ENCODE measurements at places on chromosomes 5 and 9. TPM values are rescaled to one million over a fixed set of nuclear protein-coding genes. Genes with fewer than 3 reads are reported as not detected.
A peak's percentile ranks its signal among the peaks of the same experiment; 100 is the strongest.

The INSYN2B gene
- polyA plus RNA-seq, result 0.92 TPM

The CHSY3 gene
- 0.74 TPM for polyA plus RNA-seq

The CTSV gene
- polyA plus RNA-seq, result 2.1 TPM

The CXCL14 gene
- 23.3 TPM for polyA plus RNA-seq

The CAST gene
- polyA plus RNA-seq, result 61.2 TPM

The SLC38A9 gene
- 7.9 TPM for polyA plus RNA-seq

The CCDC180 gene
- polyA plus RNA-seq, result 3.6 TPM

The CATSPER3 gene
- polyA plus RNA-seq, result 0.57 TPM

The PCA3 gene
- polyA plus RNA-seq, result not detected

The KCNV2 gene
- polyA plus RNA-seq, result not detected

DNA sequence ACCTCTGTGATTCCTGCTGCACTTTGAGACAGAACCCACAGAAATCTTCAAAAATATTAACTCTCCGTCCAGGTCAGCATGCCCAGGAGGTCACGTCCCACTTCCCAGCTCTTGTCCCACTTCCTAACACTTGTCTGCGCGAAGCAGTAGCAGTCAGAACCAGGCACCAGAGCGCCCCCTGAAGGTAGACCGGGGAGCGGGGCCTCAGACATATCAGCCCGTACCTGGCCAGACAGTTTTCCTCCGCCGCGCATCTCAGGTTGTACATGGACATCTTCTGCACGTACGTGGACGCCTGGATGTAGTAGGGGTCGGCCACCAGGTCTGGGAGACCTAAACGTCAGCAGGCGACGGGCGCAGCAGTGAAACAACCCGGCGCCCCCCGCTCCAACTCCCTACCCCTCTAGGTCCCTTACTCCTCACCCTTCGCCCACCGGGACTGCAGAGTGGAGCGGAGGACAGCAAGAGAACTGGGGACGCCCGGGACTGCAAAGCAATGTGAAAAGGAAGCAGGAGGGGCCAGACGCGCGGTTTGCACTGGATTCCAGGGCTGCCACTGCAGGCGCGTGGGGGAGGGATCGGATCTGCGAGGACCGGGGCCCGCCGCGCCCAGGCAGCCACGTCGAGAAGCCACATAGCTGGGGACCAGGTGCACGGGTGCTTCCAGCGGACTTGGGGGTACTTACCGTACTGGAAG is 1.2 kb downstream of the LOX start:
- peak; percentile 74 for DNase-seq

- DNase-seq, result no peak
Observed at GRCh38 chr5:14776602-14777001, 95.0 kb downstream of the ANKH start.

- no peak for DNase-seq
Observed at GRCh38 chr5:179235416-179236400, 109.6 kb downstream of the ADAMTS2 start.

- no peak for DNase-seq
Observed at GRCh38 chr9:94806307-94806893, 79.9 kb downstream of the AOPEP start.

DNA sequence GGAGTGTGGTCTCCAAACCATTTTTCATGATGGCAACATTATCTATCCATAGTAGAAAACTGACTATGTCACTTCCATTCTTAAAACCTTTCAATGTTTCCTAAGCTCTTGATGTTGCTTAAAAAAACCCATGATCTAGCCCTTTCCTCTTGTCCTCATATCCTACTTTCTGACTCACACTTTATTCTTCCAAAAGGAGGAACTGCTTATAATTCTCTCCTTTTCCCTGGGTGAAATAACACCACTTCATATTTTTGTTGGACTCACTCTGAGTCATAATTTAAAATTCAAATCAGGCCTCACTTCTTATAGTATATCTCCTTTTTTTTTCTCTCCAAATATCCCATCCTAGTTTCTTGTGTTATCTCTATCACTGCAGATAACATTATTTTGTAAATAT is 513.9 kb downstream of the MAN2A1 start:
- no peak for DNase-seq

DNA sequence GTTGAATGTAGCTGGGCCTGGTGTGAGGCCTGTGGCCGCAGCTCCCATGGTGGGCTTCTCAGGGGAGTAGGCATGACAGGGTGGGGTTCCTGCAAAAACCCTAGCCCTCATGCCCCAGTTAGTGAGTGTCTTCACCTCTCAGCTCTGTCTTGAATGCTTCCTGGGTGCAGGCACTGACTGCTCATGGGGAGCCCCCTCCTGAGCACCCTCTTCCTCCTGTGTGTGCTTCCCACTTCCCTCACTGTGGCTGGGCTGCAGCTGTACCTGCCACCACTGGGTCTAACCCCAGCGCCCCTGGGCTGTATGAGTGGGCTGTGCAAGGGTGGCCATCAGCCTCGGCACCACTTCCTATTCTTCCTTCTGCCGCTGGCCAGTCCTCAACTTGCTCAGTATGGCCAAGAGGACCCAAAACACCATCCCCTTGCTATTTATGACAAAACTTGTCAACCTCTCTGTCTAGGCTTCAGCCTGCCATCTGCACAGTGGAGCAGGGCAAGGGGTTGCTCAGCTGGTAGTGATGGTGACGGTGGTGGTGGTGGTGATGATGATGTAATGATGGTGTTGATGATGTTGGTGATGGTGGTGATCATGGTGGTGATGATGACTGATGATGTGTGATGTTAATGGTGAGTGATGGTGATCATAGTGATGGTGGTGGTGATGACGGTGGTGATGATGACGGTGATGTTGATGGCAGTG is 67.5 kb downstream of the RXRA start:
- DNase-seq, result no peak

DNA sequence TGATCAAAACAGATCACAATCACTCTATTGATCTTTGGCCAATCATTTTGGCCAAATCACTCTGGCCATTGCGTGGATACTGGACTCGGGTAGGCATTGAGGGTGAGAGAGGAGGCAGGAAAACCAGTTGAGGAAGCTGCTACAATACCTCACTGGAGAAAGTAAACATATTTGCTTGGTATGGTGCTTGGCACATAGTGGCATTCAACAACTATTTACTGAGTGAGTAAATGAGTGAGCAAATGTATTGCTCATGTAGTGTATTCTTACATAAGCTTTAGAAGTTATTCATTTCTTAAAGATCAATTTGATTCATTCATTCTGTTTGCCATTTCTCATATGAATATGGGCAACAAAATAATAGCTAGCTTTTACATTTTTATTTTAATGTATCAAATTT is 4.0 kb upstream of the DEPDC1B start:
- DNase-seq, result no peak

DNA sequence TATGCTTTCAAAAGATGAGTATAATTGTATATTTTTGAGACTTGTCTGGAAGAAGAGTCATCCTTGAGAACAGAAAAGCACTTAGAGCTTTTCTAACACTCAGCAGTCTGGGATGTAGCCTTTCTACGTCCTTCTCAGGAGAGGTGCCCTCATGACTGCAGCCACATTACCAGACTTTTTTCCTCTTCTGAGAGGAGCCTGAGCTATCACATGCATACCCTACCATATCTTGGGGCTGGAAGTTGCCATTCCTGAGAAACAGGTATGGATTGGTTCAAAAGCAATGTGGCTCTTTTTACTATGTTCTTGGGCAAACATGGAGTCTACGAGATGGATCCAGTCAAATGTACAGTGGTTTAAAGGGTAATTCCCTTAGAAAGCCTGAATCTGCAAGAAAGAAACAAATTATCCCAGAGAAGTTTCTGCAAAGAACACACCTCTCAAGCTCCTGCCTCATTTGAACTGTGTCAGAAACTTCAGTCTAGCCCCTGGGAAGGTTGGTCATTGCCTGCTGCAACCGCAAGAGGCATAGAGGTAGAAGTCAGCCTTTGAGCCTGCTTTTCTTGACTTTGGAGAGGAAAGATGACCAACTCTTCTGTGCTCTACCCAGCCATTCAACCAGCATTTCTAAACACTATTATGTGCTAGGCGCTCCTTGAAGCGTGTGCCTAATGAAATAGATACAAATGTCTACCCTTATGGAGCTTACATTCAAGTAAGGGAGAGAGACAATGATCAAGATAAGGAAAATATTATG is 401.9 kb upstream of the ACTBL2 start:
- DNase-seq, result no peak

DNA sequence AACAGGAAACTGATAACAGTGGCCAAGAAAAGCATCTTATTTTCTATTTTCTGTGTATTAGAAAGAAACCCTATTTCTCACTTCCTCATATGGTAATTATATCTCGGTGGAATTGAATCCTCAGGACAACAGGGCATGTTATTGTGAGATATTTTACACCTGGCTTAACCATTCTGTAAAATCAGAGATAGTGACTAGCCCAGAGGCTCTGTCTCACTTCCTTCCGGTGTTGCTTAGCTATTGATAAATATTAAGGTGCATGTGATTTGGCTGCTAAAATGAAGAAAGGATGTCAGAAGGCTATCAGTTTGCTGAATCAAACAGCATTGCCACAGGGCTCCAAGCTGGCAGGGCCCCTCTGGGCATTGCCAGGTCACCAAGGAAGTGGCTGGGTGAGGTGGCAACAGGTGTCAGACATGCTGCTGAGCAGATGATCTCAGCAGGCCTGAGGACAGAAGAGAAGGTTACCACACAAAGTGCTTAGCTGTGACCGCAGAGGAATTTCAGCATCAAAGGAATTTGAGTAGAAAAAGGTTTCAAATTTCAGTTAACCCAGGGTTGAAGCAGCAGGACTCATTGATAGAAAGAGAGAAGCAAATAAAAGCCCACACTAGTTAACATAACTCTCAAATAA is 330.7 kb downstream of the PDE4D start:
- DNase-seq, result no peak

- DNase-seq, result no peak
Observed at GRCh38 chr5:69364414-69364813, 4.9 kb downstream of the AK6 start.

DNA sequence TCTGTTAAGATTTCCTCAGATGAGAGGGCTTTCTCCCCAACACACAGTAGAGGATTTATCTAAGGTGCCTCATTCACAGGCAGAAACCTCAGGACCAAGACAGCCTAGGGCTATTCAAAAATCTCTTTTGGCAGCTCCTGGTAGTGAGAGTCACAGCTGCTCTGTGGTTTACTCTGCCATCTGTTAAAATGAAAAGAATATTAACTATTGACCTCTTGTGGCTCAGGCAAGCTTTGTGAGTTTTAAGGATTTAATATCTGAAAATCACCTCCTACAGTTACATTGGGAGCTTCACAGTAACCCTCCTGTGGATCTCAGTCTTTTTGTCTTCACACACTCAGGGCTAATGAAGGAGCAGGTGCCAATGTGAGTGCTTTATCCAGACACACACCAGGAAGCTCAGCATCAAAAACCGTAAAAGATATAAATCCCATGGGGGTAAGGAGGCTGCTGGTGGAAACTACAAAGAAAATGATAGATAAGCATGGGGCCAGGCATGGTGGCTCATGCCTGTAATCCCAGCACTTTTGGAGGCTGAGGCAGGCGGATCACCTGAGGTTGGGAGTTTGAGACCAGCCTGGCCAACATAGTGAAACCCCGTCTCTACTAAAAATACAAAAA is 29.7 kb downstream of the PPP1R2B start:
- no peak for DNase-seq

DNA sequence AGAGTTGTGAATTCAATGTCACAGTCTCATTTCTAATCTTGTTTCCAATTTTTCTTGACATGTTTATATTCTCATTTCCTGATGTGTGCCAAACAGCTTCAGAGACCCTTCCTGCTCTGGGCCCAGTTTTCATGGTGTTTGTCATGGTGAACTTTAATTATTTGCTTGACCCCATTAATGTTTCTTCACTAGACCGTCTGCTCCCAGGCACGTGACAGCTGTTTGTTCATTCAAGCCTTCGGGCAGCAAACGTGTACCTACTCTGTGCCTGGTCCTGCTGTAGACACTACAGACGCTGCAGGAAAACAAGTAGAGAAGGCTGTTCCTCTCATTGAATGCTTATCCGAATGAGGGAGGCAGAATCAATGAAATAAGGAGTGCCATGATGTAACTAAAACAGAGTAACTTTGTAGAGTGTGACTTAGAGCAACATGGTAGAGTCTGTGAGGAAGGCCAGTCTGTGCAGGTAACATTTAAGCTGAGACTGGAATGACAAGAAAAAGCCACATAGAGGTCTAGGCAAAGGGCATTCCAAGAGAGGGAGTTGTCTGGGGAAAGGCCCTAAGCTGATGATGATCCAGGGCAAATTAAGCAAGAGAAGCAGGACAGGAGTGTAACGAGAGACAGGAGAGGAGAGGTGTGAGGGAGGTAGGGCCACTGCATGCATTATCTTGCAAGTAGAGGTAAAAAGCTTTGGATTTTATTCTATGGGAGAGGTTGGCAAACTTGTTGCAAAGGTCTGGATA is 191.4 kb downstream of the SEMA5A start:
- no peak for DNase-seq

DNA sequence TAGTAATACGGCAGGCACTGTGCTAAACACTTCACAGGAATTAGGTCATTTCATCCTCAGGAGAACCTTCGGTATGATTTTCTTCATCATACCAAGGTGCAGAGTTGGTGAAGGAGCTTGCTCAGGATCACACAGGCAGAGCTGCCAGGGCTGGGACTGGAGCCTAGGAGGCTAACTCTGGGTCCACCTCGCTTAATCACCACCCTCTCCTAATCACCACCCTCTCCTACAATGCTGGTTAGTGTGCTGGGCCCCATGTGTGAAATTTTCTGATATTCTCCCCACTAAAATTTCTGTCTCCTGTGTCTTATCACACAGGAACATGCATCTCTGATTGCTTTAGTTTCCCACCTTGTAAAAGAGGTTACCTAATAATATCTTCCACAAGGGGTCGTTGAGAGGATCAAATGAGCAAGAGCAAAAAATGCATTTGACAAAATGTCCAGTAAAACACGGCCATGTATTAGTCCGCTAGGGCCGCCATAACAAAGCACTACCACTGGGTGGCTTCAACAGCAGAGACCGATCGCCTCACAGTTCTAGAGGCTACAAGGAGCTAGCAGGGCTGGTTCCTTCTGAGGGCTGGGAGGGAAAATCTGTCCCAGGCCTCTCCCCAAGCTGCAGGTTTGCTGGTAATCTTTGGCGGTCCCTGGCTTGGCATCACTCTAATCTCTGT is 128.2 kb upstream of the NFIB start:
- DNase-seq, result no peak

DNA sequence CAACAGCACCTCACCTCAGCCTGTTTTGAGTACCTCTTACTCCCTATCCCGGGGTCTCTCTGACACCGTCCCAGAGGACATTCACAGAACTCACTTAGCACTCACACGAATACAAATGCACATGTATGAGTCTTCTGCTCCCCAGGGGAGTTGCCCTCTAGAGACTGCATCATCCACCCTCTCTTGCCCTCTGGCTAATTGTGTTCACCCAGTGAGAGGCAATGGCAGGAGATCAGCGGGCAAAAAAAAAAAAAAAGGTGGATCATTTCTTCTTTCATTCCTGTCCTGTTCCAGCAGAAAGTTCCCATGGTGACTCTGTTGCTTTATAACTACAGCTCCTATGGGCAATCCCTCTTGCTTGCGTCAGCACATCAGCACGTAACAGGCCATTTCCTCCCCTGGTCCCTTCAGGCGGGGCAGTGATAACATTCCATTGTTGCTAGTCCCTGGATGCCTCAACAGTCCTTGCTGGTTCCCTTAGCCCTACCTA is 23.5 kb upstream of the SNX2 start:
- DNase-seq, result no peak

- DNase-seq, result no peak
Observed at GRCh38 chr5:126680191-126680817, 79.6 kb downstream of the PHAX start.

- no peak for DNase-seq
Observed at GRCh38 chr5:77427998-77428397, 64.1 kb downstream of the WDR41 start.

Measured in ovary (tissue), 10 donors.